Daoy (cell line): ENCODE measurements at places on chromosomes 1 and 21. TPM values are rescaled to one million over a fixed set of nuclear protein-coding genes. Genes with fewer than 3 reads are reported as not detected.

- DNase-seq = peak; percentile 16
Observed at GRCh38 chr1:113675302-113675701, 84.0 kb downstream of the PHTF1 start.

GRCh38 chr1:3349968-3350299, 104.5 kb upstream of the ARHGEF16 start:
- no peak for DNase-seq

GRCh38 chr1:9311479-9311878, 18.8 kb downstream of the SPSB1 start:
- DNase-seq = no peak

GRCh38 chr1:241654641-241655040, 2.6 kb downstream of the WDR64 start:
- no peak for DNase-seq

The SYTL1 gene
- 1.2 and 2.1 TPM in 2 replicates for total RNA-seq

DNA sequence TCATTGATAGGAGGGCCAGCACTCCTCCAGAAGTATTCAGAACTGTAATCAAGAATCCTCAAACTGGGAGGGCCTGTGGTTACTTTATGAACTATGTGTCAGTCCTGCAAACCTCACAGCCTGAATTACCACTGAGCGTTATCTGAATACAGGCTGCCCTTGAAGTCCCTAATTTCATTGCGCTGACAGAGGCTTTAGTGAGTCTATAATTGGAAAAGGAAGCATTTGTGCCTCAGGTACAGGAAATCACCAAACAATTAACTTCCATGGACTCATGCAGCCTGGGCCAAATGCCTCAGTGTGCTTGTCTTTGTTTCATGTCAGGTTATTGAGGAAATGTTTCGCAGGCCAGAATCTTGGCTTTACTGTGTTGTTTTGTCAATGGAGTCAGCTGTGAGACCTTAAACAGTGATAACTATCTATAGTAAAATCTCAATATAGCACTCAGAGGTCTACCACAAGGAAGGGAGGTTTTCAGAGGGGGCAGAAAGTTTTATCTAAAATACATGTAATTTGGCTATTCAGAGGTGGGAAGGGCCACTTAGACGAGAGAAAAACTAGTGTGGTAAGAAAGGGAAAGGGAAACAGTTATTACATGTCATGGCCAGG, 32.9 kb upstream of the DOCK7 start:
- DNase-seq = peak; percentile 58

DNA sequence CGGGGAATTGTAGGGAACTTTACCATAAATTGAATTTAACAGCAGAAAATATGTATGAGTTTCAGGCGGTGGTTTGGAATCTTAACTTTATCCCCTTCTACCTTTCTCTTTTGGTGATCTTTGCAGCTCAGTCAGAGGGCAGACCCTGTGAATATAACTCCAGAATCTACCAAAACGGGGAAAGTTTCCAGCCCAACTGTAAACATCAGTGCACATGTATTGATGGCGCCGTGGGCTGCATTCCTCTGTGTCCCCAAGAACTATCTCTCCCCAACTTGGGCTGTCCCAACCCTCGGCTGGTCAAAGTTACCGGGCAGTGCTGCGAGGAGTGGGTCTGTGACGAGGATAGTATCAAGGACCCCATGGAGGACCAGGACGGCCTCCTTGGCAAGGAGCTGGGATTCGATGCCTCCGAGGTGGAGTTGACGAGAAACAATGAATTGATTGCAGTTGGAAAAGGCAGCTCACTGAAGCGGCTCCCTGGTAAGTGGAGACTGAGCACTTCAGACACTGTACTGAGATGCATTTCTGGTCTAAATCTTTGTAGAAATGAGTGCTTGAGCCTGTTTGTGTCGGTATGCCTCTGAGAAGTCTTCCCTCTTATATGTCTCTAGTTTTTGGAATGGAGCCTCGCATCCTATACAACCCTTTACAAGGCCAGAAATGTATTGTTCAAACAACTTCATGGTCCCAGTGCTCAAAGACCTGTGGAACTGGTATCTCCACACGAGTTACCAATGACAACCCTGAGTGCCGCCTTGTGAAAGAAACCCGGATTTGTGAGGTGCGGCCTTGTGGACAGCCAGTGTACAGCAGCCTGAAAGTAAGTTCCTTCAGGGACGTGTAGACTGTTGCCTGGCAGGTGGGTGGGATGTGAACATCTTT, 1.5 kb downstream of the CCN1 start:
- peak; percentile 88 for DNase-seq

DNA sequence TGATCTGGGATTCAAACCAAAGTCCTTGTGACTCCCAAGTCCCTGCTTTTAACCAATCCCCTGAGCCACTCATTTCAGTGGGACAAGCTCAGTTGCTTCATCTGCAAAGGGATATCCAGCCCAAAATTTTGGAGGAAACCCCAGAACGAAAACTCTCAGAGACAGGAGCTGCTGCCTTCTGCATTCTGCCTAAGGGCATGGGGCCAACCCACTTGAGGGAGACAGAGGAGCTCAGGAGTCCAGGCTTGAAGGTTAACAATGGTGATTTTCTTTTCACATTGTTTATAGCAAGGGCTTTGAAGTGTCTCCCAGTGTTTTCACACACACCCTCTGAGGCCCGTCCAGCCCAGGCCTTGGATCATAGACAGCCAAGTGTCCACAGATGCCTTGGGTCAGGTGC, 148.1 kb upstream of the CTTNBP2NL start:
- no peak for DNase-seq

GRCh38 chr21:35231090-35231489, 182.0 kb upstream of the RUNX1 start:
- DNase-seq = no peak

DNA sequence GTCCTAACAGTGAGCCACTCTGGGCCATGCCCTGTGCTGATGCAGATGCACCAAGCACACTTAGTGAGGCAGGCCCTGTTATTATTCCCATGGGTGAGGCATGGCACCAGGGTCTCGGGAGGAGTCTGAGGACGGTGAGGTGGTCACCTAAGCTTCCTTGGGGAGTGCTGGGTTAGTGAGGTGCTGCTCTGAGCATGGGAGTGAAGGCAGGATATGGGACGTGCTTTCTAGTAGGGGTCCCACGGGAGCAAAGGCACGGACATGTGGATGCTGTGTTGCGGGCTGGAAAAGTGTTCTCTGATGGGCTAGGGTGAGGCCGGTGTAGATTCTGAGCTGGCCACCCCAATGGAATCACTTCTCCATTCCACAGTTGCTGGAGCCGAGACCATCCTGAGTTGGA, 77.5 kb upstream of the CSF3R start:
- DNase-seq = no peak

DNA sequence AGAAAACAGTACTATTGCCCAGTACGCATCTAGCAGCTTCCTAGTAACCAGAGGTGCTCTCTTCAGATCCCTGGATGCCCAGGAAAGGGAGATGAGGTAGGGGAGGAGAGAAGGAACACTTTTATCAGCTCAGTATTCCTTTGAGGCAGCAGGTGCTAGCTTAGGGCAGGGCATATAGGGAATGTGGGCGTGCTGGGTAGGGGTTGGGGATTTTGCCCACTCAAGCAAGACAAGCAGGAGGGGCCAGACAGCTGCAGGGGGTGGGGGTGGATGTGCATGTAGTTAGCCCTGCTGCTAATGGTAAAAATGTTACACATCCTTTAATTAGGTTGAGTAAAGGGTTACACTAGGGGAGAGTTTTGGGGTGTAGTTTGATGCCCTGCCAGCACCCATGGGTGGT, 18.1 kb upstream of the AVPR1B start:
- no peak for DNase-seq

The C1orf167 gene
- not detected in 2 replicates for total RNA-seq

DNA sequence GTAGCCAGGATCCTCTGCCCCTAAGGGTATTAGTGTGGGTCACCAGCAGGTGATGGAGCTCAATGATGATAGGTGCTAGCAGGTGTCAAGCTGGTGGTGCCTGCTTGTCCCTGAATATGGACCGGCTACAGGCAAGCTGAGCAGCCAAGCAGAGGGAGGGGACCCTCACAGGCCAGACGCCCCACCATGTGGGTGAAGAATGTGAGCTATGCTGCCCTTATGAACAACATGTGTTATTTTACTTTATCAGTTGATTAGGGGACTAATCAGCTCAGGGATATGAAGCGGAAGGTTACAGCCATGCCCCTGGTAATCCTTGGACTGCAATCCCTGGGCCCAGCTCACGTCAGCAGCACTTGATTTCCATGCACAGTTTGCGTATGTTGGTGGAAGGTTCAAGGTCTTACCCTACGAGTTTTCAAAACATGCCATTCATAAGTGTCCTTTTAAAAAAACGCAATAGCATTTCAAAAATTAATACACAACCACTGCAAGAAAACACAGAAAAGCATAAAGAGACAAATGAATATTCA, 106.0 kb downstream of the CDC7 start:
- no peak for DNase-seq

The CD5L gene
- total RNA-seq = not detected in 2 replicates

DNA sequence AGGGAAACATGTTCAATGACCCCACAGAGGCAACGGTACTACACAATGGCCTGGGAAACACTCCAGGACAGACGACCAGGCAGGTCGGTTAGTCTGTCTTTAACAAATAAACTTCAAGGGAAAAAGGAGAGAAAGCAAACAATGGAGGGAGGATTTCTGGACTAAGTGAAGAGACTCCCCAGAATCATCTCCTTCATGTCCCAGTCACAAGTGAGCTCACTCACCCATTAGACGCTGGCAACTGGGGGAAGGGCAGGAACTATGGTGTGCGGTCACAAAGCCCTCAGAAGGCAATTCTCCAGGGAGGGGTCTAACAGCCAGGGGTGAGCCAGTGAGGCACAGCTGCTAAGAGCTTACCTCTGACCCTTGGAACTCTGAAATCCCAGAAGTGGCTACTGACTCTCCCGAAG, 55.7 kb upstream of the NADK start:
- no peak for DNase-seq

- no peak for DNase-seq
Observed at GRCh38 chr1:74830766-74831165, 97.8 kb downstream of the TYW3 start.

The AKNAD1 gene
- not detected in 2 replicates for total RNA-seq

- DNase-seq = no peak
Observed at GRCh38 chr1:169610858-169611257, 19.1 kb downstream of the SELP start.

- DNase-seq = no peak
Observed at GRCh38 chr1:193479187-193479586, 292.8 kb upstream of the B3GALT2 start.

DNA sequence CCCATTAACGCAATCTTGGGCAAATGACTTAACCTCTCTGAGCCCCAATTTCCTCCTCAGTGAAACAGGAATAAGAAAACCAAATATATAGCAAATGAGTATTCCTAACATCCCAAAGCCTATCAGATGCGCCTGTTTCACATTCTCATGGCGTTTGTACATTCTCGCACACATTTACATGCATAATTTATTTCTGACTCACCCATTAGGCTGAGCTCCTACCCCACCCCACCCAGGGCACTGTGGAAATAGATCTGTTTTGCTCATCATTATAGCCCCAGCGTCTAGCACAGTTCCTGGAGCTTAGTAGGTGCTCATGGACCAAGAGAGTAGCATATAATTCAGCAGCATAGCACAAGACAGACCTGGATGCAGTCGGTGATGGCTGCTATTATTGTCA, 146.1 kb upstream of the VANGL1 start:
- DNase-seq = peak; percentile 75

- peak; percentile 67 for DNase-seq
Observed at GRCh38 chr1:242784807-242785206, 260.3 kb upstream of the PLD5 start.

The ATAD3C gene
- total RNA-seq = 0.06 and 0.29 TPM in 2 replicates

The PTPN22 gene
- 1.5 and 4.1 TPM in 2 replicates for total RNA-seq

DNA sequence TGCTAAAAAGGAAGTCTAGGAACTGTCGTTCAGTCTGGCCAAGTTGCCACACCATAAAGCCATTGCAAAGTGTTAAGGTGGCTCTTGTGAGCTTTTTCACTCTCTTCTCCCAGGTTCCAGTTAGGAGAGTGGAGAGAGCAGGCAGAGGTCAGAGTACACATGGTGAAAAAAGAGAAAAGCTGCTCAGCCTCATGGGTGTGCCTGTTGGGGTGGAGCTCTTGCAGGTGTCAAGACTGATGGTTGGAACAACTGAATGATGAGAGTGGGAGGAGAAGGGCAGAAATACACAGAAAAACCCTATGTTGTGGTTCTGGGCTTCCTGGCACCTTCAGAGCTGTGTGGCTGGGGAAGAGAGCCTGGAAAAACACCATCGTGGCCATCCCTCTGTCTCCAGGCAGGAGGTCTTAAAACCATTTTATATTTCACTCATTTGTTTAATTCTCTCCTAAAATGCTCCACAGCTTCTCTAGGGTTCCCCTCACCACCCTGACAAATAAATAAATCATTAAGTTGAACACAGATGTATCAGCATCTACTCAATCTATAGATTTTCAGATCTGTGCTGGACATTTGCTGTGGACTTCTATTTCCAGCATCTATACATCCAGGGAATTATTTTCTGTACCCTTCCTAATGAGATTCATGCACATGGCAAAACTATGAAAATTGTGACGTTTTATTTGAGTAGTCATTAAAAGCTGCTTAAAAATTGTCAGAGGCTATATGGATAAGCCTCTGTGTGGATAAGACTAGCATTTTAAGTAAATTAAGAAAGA, 17.5 kb downstream of the UBASH3A start:
- no peak for DNase-seq

The OR2AK2 gene
- total RNA-seq = not detected in 2 replicates

The NUAK2 gene
- total RNA-seq = 11.1 and 12.4 TPM in 2 replicates

- no peak for DNase-seq
Observed at GRCh38 chr1:114756009-114756892, 1.5 kb downstream of the CSDE1 start.

The LYSMD1 gene
- total RNA-seq = 11.4 and 13.4 TPM in 2 replicates

The SLFNL1 gene
- total RNA-seq = not detected in 2 replicates

GRCh38 chr1:224168859-224169380, 14.1 kb upstream of the DEGS1 start:
- peak; percentile 94 for DNase-seq

DNA sequence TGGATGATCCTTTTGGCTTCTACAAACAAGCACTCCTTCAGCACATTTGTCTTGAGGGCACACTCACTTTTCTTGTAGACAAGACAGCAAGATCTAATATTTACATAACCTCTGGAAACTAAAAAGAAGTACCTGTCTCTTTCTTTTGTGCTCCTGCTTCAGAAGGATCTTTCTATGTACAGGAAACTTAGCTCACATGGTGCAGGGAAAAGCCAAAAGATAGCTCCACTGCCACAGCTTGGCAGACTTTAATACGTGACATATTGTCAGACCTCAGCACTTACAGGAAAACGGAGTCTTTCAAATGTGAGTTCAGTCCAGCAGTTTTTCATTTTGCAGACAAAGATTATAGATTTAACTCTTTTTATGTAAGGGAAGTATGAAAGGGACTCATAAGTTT, 225.5 kb upstream of the SAMSN1 start:
- DNase-seq = no peak

The SEC16B gene
- 0.36 and 0.46 TPM in 2 replicates for total RNA-seq

DNA sequence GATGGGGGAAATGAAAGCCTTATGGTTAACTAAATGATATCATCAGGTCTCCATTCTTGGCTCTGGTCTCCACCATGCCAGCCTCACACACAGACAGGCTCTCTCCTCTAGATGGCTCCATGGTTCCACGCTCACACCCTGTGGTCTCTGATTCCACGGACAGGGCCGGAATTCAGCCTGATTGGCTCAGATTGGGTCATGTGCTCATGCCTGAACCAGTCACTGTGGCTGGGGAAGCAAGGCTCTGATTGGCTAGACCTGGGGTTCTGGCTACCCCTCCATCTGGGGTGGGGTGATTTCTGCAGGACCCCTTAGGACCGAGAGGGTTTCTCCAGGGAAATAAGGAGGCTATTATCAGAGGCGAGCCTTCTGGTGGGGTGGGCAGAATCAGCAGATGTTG, 277.0 kb downstream of the PTPRU start:
- DNase-seq = peak; percentile 82
